ENCODE measurements at places on chromosomes 3 and 15.

DNA sequence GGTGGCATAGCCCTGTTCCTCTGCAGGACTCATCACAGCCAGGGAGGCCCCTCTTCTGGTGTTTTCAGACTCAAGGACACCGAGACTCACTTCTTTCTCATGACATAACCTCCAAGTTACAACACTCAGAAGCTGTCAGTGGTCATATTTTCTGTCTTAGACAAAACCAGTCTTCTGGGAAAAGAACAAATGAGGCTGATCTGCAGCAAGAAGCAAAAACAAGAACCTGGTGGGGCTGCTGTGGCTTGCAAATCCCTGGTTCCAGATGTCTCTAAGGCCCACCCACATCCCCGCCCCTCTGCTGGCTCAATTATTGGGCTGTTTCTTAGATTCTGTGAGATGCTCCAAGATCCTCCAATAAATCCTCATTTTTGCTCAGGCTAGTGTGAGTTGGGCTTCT lies 16.6 kb upstream of the LOXL1 start:
- DNase-seq: no peak

DNA sequence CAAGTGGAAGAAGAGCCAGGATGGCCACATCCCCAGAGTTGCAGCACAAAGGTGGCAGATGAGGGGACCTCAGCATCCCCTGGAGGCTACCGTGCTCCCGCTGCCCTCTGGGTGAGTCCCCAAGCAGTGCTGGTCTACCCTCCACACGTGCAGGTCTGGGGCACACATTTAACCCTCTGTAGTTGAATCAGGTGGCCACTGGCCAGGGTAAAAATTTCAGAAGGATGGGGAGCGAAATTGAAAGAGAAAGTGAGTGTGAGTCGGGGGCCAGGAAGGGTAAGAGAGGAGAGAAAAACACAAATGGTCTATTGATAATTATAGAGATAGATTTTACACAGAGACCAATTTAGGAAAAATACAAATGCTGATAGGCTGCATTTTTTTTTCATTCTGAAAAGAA lies 139.5 kb upstream of the EIF1B start:
- DNase-seq: no peak

DNA sequence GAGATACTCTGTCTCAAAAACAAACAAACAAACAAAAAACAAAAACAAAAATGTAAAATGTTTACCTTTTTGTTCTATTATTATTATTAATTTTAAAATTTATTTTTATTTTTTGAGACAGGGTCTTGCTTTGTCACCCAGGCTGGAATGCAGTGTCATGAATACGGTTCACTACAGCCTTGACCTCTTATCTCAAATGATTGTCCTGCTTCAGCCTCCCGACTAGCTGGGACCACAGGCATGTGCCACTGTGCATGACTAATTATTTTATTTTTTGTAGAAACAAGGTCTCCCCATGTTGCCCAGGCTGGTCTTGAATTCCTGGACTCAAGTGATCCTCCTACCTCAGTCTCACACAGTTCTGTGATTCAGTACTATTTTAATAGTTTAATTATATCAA lies 5.7 kb upstream of the SLC25A26 start:
- no peak for DNase-seq

- DNase-seq: no peak
Observed at GRCh38 chr15:75531041-75531450, 48.1 kb downstream of the PTPN9 start.

GRCh38 chr3:42501321-42501680 lies 1.1 kb upstream of the VIPR1 start:
- DNase-seq: no peak

DNA sequence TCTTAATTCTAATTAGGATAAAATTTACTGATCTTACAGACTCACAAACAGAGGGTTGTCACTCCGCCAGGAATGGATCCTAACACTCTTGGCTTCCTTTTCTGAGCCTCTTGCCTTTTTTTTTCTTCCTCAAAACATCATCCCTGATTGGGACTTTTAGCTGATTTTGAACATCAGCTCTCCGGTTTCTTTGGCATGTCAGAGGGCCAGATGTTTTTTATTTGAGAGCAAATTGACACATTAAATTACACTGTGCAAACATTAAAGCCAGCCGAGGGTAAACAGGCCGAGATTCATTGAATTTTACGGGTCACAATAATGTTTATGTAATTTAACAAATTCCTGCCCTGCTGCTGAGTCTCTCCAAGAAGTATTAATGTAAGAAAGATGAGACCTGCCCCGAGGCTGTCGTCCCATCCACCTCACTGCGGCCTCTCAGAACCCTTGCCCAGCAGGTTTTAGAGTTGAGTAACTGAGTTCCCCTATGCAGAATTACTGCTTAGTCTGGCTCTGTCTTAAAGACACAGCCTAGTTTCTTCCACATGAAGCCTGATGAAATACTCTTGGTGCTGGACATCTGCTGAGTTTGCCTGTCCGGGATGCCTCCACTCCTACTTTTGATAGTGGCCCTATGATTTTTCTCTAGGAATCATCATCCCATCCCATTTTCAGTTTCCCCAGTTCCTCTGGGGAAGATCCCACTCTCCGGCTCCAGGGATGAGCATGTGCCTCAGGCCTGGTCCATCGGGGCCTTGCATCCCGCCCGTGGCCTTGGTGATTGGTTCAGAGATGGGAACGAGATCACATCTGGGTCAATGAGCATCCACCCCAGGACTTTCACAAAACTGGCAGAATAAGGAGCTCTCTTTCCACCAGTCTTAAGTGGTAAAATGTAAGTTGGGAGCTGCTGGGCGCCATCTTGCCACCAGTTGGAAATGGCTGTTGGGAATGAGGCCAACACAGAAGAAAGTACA lies 226.6 kb upstream of the TLE3 start:
- no peak for DNase-seq

DNA sequence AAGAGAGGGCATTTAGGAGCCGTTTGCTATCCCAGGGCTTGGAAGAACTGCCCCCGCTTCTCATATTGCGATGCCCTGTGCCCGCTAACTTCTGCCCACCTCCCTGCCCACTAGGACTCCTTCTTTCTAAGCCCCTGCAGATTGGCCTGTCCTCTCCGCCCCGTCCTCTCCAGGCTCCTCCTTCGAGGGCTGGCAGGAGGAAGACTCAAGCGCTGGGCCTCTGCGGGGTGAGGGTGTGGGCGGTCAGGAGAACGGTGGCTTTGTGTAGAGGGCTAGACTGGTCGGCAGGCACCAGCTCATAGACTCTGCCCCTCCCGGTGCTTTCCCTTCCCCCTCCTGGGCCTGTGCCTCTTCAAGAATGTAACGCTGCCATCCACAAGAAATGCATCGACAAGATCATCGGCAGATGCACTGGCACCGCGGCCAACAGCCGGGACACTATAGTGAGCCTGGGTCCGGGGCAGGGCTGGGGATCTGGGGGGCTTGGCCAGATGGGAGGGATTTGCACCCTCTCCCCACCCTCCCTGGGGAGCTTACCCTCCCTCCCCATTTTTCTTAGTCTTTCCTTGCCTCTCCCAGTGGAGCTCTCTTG lies 21.9 kb downstream of the PRKCD start:
- no peak for DNase-seq

DNA sequence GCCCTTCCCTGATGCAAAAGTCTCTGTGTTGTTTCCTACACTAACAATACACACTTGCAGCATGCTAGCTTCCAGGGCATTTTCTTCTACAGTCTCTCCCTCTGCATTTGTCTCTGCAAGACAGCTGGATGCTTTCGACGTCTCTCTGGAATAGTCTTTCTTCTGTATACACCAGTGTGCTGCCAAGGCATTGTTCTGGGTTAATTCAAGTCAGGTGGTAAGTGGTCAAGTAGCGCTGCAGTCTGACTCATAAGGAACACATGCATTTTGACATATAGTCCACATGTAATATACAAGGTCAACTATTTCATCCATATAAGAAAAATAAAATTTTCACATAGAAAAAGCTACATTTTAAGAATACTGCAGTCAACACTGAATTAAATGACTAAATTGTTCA lies 92.7 kb downstream of the MYLK start:
- no peak for DNase-seq

- no peak for DNase-seq
Observed at GRCh38 chr3:6097556-6097955, 763.4 kb upstream of the GRM7 start.

- DNase-seq: no peak
Observed at GRCh38 chr15:67018441-67018840, 47.0 kb upstream of the SMAD3 start.

DNA sequence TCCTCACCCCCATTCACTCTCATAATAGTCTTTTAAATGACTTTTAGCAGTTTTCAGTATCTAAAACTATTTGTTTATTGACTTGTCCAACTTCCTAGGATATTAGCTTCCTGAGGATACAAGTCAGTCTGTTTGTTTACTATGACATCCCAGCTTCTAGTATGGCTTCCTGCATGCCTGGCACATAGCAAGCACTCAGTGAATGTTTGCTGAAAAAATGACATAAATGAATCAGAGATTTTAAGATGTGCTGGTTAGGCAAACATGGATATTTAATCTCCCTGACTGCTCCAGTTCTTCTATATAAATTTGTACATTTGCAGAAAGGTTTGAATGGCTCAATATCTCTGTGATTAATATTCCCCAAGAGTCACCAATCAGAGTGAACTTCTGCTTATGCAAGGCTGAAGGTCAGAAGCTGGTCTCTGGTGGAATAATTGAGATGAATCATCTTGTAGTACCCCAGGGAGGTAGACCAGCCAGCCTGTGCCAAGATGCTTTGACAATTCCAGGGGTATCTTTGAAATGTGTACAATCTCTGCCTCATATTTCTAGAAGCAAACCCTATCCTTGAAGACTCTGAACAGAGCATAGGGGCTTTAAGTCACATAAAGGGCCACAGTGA lies 219.0 kb upstream of the LMCD1 start:
- DNase-seq: no peak

DNA sequence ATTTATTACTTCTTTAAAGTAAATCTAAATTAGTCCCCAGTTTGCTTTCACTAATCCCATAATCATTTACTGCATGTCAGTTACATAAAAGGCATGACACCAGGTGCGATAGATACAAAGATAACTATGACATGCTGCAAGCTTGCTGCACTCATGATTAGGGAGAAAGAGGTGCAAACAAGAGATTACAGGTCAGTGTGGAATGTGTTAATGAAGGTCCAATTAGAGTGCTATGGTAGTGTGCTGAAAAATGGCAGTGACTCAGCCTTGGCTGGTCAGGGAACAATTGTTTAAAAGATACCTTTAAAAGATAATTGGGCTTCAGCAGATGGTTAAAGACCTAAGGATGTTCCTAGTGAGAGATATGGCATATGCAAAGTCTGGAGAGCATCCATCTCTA lies 352.6 kb upstream of the TGFBR2 start:
- DNase-seq: no peak

GRCh38 chr3:124351430-124352148 lies 359.7 kb upstream of the ROPN1 start:
- no peak for DNase-seq

DNA sequence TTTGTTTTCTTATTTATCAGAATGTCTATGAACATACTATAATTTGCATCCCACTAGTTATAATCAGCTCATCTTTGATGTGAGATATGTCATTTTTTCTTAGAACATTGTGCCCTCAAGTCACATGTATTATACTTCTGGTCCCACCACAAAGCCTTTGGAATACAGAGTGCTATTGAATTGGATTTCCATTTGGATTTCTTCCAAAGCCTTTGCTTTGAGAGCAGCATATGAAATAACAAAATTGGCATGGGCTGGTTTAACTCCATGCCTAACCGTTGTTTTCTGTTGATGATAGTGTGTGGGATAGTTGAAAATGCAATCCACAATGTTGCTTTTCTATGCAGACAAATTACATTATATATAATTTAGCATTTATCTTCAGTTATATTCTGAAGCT lies 284.5 kb upstream of the PLSCR5 start:
- DNase-seq: no peak

DNA sequence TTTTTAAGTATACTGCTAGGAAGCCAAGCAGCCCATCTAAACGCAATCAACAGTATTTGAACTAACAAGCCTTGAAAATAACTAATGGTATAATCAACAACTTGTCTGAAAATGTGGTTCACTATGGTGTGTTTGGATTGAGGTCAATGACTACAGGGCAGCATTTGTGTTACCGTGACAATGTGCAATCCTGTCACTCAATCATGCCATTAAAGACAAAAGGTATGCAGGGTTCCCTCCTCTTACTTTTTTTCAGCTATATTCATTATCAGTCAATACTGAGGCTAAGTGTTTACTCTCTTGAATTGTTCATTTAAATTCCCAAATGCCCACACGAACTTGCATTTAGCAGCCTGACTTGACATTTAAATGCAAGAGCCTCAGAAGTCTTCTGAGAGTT lies 1099.3 kb upstream of the EPHA6 start:
- no peak for DNase-seq

- DNase-seq: no peak
Observed at GRCh38 chr3:146166415-146166821, 5.4 kb upstream of the PLOD2 start.

DNA sequence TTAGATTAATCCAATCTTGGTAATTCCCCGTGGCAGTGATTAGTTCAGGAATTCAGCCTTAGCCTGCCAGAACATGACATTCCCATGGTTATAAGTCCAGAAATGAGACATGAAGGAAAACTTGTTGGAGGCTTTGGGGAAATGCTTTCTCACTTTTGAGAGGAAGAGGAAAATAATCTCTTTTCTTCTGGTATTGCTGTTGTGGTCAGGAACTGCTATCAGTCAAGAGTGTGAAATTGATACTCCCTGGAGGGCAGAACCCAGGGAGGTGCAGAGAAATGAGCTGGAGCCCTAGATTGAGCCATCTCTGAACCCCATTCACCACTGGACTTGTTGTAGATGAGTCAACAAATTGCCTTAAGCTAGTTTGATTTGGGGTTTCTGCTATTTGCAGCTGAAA lies 38.6 kb upstream of the APH1B start:
- DNase-seq: no peak

DNA sequence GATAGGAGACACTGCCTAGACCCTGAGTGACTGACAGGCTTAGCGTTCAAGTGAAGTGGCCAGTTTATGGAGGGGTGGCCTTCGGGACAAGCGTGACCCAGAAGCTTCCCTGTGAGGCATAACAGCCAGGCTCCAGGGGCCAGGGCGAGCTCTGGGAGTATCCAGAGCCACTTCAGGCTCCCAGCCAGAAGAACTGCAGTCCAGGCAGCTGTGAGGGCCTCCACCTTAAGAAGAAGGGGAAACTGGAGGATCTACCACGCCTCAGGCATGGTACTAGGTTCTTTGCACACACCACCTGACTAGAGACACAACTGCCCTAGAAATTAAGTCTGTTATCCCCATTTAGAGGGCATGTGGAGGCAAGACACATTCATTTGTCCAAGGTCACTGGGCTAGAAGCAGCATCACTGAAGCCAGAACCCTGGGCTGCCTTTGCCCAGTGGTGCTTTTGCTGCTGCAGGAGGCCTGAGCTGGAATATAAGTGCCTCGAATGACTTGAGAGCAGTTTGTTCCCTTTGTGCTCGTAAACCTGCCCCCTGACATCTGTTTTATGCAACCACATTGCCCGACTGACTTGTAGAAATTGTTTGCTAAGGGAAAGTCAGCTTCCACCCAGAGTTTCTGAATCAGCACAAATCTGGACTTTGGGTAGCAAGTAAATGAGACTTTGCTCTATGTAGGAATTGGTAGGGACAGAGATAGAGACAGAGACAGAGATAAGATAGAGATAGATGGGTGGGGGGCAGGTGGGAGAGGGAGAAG lies 23.3 kb downstream of the RASGRF1 start:
- no peak for DNase-seq

- no peak for DNase-seq
Observed at GRCh38 chr15:88707771-88708654, 69.2 kb downstream of the ISG20 start.

- DNase-seq: no peak
Observed at GRCh38 chr3:101556064-101556463, 5.6 kb upstream of the TRMT10C start.

Data from stimulated activated CD8-positive, alpha-beta memory T cell treated with anti-CD3 and anti-CD28 coated beads, Interleukin-15, amount 100 ng/mL, for 4 hours (primary cell).